Inflammatory macrophage treated with lipopolysaccharide for 1 hour (primary cell): ENCODE measurements at places on chromosomes 16 and 17.

- DNase-seq, result no peak
These were observed 12.3 kb upstream of the SEPHS2 start for GRCh38 chr16:30457743-30458560.

- no peak for DNase-seq
These were observed 31.5 kb downstream of the RBL2 start for GRCh38 chr16:53465606-53466280.

DNA sequence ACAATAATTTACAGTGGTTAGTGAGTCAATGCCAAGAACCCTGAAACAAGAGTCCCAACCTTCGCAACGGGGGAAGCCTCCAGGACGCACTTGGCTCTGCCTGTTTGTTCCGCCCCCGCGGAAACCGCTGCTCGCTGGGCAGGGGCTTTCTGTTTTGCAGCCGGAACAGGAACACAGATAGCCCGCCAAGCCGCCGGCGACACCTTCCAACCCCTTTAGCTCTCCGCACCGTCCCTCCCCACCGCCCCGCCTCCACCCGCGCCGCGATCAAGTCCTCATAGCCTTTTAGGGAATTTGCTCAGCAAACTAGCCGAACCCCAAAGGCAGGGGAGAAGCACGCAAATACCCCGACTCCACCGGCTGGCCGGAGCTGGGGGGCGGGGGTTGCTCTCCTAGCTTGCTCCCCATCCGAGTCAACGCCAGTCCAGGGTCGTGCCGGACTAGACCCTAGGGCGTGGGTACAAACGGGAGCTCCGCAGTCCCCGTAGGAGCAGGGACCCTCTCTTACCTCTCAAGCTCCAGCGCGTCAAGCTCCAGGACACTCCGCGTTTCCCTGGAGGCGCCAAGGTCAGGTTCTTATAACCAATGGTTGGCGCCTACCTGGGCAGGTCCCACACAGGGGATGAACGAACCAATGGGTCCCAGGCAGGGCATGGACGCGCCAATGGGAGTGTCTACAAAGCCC lies at the start of gene SLFN13:
TSS of gene SLFN13 (minus strand) at position 553 of the 685 bp plus-strand sequence. CDS start 3,086 bp downstream, outside the sequence.
- DNase-seq, result peak; percentile 95

- no peak for DNase-seq
These were observed 238.4 kb downstream of the CEP112 start for GRCh38 chr17:65953316-65954147.

GRCh38 chr16:68374246-68374805 lies 63.5 kb downstream of the PRMT7 start:
- DNase-seq, result no peak

DNA sequence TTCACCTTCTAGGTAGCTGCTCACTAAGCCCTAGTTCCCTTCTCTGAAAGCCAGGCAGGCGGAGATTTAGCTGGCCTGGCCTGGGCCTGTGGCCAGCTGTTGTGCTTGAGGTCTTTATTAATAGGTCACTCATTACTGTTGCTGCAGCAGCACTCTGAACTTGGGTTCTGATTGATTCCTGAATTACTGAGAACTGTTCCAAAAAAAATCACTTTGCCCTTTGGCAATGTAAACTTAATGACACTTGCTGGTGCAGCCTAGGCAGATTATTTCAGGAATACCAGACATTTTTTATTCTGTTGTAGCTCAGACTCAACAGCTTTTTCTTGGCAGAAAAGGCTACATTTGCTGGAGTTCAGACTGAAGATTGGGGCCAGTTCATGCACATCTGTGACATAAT lies 2.7 kb downstream of the TOM1L1 start:
- no peak for DNase-seq

- DNase-seq, result no peak
These were observed 4.7 kb downstream of the C1QTNF1 start for GRCh38 chr17:79028496-79029326.

- no peak for DNase-seq
These were observed 47.1 kb upstream of the CLEC19A start for GRCh38 chr16:19238406-19238805.

DNA sequence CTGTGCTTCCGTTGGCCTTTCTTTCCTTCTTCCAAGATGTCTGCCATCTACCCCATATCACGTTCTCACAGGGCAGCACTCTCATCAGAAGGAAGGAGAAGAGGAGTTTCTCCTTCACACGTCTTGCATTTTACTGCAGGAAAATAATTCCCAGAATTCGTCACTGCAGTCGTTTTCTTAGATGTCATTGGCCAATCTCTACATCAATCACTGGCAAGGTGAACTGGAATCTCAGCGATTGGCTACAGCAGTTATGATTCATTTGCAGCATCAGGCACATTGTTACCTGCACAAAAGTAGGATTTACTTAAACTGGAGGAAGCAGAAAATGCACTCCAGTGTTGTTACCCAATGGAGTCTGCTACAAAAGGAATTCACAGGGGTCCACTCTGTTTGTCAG lies 277.2 kb upstream of the RBFOX1 start:
- no peak for DNase-seq

DNA sequence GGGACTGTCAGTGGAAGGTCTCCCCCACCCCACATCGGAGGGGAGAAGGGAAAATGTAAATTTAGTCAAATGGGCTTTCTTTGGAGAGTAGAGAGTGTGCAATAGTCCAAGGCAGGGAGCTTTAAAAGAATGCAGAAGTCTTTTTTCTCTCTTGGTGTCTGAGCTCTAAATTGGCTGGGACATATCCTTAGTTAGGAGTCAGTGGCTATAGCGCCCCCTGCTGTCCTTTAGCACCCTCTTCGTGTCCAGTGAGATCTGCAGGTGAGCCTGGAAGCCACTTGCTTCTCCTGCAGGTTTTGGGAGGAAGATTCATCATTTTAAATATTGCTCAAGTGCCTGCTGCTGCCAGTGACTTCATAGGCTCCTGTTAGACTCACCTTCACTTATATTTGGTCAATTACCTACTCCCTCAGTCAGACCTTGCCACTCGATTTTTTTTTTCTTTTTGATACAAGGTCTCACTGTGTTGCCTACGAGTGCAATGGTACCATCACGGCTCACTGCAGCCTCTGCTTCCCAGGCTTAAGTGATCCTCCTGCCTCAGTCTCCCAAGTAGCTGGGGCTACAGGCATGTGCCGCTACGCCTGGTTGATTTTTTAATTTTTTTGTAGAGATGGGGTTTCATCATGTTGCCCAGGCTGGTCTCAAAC lies 174.8 kb downstream of the PRKCB start:
- peak; percentile 87 for DNase-seq

DNA sequence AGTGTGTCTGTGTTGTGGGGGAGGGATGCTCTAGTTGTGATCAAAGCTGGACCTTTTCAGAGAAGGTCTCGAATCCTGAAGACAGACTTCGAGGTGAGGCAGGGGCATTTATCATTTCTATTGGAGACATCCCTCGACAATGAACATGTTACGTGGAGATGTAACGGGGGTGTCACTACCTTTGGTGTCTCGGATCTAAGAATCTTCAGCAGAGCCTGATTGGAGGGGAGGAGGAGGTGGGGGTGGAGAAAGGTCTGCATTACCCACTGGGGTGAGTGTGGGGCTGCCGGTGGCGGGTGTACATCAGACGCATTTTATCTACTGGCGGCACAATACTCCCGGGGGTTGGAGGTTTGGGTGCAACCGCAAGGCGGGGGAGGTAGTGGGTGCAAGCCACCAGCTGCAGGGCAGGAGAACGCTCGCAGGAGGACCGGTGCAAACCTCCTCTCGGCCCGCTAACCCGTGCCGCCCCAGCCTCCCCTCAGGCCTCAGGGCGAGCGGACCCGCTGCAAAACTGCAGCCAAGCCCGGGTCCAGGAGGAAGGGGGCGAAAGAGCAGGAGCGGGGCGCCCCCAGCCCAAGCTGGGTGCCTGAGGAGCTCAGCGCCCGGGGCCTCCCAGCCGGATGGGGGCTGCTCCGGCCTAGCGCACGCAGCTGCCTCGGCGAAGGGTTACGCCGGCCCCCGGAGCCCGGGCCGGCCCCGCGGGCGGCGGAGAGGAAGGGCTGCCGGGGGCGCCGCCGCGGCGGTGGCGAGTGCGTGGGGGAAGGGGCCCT lies 735 bp downstream of the ZNF652 start:
- DNase-seq, result no peak

GRCh38 chr16:47849736-47850135 lies 306.1 kb downstream of the ABCC12 start:
- no peak for DNase-seq

- DNase-seq, result peak; percentile 11
These were observed 55.3 kb downstream of the CLUH start for GRCh38 chr17:2656283-2656682.

DNA sequence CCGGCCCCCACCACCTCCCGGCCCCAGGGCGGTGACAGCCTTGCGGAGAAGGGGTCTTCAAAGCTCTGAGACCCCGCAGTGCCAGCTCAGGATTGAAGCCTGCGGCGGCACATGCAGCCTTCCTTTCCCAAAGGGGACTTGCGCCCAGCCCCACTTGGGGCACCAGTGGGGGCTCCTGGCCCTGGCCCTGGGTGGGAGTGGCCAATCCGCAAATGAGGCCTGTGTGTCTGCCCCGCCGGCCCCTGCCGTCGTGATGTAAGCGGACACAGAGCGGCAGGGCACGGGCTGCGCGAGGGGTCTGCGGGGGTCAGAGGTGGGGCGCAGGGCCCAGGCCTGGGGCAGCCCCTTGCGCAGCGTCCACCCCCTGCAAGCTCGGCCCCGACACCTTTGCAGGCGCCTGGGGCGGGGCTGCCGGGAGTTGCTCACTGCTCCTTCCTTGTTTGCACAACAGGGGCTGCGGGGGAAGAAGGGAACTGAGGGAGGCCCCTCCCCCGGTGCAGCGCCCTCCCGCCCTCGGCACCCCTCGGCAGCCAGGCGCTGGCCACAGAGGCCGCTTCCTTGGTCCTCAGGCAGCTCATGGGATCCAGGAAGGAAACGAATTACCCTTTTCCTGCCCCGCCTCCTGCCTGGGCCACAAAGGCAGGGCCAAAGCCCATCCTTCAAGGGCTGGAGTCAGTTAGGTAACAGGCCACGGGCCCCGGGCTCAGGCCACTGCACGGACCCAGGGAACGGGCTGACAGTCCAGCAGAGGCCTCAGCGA lies 2.9 kb downstream of the SLC16A3 start:
- peak; percentile 77 for DNase-seq

DNA sequence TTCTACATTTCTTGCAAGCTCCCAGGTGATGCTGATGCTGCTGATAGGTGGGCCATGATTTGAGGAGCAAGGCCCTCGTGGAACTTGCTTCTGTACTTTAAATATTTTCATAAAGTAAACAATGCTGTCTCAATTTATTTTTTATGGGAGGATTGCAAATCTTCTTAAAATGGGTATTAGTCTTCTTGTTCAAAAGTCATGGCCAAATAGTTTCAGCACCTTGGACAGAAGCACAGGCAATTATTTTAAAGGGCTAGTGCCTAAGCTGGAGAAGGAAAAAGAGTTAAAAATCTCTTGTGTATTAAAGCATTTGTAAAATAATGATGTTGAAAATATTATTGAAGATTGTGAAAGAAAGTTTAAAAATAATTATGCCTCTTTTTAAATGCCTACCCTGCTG lies 50.5 kb downstream of the GPR139 start:
- no peak for DNase-seq

GRCh38 chr17:34299027-34299426 lies 13.5 kb downstream of the CCL11 start:
- DNase-seq, result no peak

- DNase-seq, result no peak
These were observed 211.3 kb downstream of the PHKB start for GRCh38 chr16:47672475-47672874.

- DNase-seq, result no peak
These were observed 223.9 kb downstream of the TANC2 start for GRCh38 chr17:63189930-63190329.

DNA sequence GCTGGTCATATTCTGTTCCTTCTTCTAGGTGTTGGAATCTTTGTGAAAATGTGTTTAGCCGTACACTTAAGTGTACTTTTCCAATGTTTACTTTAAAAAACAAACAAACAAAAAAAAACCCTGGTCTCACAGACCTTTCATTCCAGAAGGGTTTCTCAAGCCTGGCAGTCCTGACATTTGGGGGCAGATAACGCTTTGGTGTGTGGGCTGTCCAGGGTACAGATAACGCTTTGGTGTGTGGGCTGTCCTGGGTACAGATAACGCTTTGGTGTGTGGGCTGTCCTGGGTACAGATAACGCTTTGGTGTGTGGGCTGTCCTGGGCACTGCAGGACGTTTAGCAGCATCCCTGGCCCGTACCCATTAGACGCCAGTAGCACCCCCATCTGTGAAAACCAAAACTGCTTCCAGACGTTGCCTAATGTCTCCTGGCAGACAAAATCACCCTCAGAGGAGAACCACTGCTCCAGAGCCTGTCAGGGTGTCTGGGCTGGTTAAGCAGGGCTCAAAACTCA lies 15.2 kb upstream of the FLCN start:
- DNase-seq, result no peak

- peak; percentile 90 for DNase-seq
These were observed 16.8 kb upstream of the RMI2 start for GRCh38 chr16:11328172-11329070.

- DNase-seq, result peak; percentile 70
These were observed 5.6 kb downstream of the POLG2 start for GRCh38 chr17:64491034-64491860.

DNA sequence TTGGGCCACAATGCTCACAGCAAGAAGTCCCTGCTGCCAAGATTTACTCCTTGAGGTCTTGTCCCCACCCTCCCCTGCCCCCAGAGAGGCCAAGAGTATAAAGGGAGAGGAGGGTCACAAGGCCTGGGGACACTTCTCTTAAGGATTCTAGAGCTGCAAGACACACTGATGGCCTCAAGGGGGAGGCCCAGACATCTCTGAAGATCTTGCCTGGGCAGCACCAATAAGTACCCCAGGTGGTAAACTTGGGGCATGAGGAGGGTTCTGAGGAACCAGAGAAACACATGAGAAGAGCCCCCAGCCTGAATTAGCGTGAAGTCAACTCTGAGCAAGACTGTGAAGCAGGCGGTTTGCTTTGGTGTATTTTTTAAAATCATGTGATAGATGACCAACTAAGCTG lies 26.8 kb upstream of the MTMR4 start:
- DNase-seq, result no peak

- no peak for DNase-seq
These were observed 74.7 kb upstream of the CIBAR2 start for GRCh38 chr16:85187002-85187401.

DNA sequence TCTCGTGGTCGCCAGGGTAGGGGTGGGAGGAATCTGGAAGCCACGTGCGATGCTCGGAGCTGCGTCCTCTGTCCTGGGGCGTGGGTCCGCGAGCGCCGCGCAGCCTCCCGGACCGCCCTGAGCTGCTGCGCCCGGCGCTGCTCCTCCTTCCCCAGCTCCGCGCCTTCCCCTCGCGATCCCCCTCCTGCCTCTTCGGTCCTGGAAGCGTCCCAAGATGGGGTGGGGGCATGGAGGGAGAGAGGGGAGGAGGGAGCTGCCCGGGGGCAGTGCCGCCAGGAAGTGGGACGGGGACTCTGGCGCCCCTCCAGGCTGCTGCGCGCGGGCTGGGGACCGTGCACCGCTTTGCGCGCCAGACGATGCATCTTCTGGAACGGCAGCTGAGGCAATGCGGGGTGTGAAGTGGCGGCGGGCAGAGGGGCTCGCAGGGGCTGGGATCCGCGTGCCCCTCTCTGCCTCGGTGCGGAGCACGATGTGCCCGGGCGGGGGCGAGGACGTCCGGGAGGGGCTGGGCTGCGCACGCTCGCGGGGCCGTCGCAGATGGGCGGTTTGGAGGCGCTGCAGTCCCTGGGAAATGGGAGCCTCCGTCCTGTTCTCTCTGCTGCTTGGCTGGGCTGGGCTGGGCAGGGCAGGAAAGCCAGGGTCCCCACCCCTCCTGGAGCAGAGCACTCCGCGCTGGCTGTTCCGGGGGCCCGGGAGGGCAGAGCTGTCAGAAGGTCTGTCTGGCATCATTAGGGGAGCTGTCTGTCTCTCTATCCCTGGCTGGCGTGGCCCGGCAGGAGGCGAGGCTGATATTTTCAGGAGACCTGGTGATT lies 388.0 kb downstream of the SEC14L1 start:
- DNase-seq, result no peak
